ENCODE measurements at places on chromosomes 4 and X.

DNA sequence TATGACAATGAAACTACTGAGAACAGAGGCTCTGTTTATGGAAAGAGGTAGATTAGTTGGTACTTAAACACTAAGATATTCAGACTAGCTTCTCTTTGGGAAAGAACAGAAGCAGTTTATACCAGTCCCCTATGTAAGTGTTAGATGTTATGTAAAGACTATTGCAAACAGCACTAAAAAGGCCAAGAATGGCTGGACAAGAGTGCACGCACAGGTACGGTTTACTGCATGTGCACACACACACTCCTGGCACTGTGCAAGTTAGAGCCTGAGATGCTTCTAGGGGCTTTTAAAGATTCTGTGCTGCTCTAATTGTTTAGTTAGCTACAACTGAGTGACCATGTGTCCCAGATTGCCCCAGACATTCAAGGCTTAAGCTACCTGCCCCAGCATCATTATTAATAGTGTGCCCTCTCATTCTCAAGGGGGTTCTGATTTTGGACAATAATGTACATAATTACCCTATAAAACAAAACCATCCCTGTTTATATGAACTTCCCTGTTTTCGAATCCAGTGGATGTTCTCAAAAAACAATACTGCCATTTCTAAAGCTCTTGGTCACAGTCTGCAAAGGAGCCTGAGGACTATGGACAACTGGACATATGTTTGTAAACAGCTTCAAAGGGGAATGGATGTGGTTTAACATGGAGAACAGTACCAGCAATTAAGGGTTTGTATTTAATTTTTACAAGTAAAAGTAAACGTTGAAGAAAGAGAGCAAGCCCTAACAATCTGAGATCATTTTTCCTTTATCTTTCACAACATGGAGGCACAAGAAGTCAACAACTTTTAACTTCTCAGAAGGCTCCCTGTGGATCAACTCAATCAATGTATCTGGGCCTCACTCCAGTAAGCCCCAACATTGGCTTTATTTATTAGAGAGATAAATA lies 2.0 kb downstream of the SETD7 start:
- DNase-seq = no peak

DNA sequence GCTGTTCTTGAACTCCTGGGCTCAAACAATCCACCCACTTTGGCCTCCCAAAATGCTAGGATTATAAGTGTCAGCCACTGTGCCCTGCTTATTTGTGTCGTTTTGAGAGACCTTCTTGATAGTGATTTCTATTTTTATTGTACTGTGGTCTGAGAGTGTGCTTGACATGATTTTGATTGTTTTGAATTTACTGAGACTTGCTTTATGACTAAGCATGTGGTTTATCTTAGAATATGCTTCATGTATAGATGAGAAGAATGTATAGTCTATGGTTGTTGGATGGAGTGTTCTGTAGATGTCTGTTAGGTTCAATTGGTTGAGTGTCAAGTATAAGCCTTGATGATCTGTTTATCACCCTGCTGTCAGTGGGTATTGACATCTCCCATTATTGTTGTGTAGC lies 789.3 kb downstream of the IL1RAPL1 start:
- no peak for DNase-seq

- no peak for DNase-seq
Observed at GRCh38 chrX:103073467-103073866, 9.5 kb upstream of the BEX1 start.

GRCh38 chrX:71542411-71542810 lies 9.5 kb downstream of the OGT start:
- no peak for DNase-seq

- no peak for DNase-seq
Observed at GRCh38 chrX:140572724-140573123, 67.9 kb upstream of the SOX3 start.

- DNase-seq = no peak
Observed at GRCh38 chrX:111823128-111823527, 52.9 kb upstream of the TRPC5OS start.

DNA sequence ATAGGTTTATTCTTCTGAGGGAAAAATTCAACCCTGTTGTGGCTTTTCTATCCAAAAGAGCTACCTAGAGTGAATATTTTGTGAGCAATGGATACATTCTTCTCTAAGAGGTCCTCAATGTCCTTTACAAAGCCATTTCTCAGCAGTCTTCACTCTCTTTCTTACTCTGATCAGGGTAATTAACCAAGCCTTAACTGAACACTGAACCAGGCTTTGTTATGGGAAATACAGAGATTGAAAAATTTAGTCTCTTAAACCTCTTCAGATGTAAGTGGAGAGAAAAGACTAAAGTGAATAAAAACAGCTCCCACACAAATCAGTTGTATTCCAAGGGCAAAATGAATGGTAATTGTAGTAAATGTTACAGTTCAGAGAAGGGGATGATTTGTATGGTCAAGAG lies 353.5 kb downstream of the CHIC1 start:
- DNase-seq = no peak

GRCh38 chrX:110086162-110086915 lies 83.4 kb downstream of the TMEM164 start:
- DNase-seq = no peak

GRCh38 chr4:148248824-148249223 lies 193.4 kb downstream of the NR3C2 start:
- no peak for DNase-seq

DNA sequence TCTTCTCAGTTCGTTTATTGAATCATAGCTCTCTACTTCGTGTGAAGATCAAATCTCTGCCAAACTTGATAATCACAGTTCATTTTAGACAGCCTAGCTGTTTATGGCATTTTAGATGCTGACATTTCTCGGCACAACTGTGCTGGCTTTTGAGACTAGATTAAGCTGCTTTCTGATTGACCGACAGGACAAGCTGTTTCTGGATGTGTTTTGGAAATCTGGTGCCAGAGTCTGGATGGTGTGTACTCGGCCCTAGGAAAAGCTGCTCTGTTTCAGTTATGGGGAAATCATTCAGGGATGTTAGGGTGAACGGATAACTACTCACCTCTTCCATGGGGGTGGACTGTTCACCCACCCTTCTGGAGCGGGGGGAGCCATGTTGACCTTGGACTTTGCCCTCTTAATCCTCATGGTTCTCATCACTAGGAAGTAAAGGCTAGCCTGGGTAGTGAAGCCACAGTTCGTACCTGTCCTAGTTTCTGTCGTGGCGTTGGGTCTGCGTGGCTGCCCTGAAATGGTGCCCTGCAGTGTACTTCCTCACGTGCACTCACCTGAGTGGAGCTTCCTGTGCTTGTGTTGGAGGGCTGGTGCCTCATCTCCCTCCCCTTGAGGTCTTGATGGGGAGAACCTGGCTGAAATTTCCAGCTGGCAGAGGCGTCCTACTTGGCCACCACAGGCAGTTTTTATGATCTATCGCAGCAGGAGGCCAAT lies 13.7 kb upstream of the WDR1 start:
- no peak for DNase-seq

- DNase-seq = no peak
Observed at GRCh38 chrX:75084757-75085156, 71.3 kb downstream of the ABCB7 start.
